ENCODE measurements at places on chromosomes 1 and 21. TPM values are rescaled to one million over a fixed set of nuclear protein-coding genes. Genes with fewer than 3 reads are reported as not detected.

The BSND gene
- 4.9 TPM for polyA plus RNA-seq

The SEC16B gene
- 3.2 TPM for polyA plus RNA-seq

- no peak for DNase-seq
Observed at GRCh38 chr21:41483973-41484372, 24.0 kb downstream of the TMPRSS2 start.

GRCh38 chr1:155086128-155086741 is 7.6 kb downstream of the EFNA3 start:
- no peak for DNase-seq

DNA sequence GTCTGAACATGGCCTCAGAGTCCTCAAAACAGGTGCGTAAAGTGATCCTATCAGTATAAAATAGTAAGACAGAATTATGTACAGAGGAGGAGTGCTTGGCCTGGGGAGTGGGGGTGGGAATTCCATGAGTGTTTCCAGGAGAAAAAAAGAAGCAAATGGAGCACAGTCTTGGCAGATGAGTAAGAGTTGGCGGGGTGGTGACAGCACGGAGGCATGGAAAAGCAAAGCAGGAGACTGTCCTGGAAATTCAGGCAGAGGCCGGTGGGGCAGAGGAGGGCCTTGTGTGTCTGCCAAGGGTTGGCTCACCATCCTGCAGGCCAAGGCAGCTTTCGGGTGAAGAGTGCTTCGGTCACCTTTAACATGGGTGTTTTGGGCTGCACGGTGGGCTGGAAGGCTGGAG is 63.4 kb downstream of the OPTC start:
- no peak for DNase-seq

DNA sequence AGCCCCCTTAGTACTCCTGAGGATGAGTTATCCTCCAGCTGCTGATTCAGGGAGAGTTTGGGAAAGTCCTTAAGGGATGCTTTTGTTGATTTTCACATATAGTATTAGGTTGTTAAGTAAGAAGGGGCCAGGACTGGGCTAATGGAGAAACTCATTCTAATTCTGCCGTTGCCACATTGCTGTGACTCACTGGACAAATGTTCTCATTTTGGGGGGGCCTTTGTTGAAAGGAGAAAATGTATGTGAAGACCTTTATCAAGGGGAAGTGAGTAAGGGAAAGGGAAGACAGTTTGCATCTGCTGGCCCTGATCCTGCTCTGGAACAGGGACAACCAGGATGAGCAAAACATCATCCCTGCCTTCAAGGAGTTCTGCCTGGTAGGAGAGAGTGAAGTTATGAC is 123.2 kb upstream of the FGGY start:
- no peak for DNase-seq

GRCh38 chr1:113761937-113762336 is 2.7 kb upstream of the PHTF1 start:
- no peak for DNase-seq

DNA sequence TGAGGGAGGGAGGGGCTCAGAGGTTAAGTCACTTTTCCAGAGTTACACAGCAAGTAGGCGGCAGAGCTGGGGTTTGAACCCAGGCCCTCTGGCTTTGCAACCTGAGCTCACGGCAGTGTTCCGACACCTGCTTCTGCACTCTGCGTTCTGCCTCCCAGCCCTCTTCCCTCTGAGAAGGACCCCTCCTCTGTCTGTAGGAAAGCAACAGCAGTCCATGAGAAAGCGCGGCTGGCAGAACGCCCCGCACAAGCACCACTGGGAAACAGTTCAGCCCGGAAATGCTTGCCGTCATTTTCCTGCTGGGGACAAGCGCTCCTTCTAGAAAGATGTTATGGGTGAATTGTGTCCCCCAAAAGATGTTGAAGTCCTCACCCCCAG is 241.1 kb downstream of the NPHP4 start:
- no peak for DNase-seq

GRCh38 chr1:184800876-184801275 is 46.2 kb upstream of the EDEM3 start:
- DNase-seq: no peak

- no peak for DNase-seq
Observed at GRCh38 chr1:5811419-5811818, 180.8 kb downstream of the NPHP4 start.

GRCh38 chr1:210132582-210132981 is 100.0 kb upstream of the SERTAD4 start:
- peak; percentile 7 for DNase-seq

- DNase-seq: no peak
Observed at GRCh38 chr1:22388671-22389450, 62.8 kb upstream of the ZBTB40 start.

- no peak for DNase-seq
Observed at GRCh38 chr1:22217811-22218460, 75.0 kb upstream of the WNT4 start.

The CLDN8 gene
- polyA plus RNA-seq: 42.1 TPM

DNA sequence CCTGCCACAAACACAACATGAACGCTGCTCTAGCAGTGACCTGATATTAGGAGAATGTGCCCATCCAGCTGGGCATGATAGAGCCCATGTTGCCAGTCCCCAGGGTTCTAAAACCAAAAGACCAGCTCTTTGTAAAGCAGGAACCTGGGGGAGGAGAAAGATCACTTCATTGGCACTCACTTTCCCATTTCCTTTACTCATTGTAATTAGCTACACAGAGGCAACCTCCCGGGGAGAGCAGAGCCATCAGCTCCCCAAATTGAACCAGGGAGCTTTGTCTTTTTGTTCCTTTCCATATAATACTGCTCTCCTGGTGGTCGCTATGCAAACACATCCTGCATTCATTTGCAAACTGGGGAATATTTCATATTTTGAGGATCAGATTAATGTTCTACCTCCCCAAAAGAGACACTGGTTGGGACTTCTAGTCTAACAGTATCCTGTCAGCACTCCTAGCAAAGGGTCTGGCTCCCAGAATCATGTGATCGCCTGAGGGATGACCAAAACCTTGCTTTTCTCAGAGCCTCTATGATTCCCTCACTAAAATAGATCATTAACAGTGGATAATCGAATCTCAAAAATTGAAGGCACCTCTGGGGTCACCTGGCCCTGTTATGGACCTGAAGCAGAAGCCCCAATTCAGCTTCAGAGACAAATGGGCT is 76.7 kb upstream of the CD1D start:
- DNase-seq: no peak

- no peak for DNase-seq
Observed at GRCh38 chr1:28512058-28512611, 6.3 kb downstream of the RCC1 start.

GRCh38 chr1:91731815-91732214 is 154.1 kb downstream of the TGFBR3 start:
- no peak for DNase-seq

The HIVEP3 gene
- 4.4 TPM for polyA plus RNA-seq

- no peak for DNase-seq
Observed at GRCh38 chr1:111559736-111560279, 56.4 kb upstream of the ADORA3 start.

DNA sequence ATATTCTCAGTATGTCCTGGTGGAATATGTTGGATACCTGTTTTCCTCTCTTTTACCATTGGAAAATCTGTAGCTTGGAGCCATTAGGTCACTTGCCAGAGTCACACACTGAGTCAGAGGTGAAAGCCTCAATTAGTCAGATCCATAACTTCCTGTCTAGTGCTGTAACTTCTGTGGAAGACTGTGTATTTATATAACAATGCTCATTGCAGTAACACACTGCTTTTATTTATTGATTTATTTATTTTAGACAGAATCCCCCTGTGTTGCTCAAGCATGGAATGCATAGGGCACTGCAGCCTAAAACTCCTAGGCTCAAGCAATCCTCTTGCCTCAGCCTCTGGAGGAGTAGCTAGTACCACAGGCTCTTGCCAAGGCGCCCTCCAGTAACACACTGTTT is 1.3 kb upstream of the DOCK7 start:
- DNase-seq: no peak

DNA sequence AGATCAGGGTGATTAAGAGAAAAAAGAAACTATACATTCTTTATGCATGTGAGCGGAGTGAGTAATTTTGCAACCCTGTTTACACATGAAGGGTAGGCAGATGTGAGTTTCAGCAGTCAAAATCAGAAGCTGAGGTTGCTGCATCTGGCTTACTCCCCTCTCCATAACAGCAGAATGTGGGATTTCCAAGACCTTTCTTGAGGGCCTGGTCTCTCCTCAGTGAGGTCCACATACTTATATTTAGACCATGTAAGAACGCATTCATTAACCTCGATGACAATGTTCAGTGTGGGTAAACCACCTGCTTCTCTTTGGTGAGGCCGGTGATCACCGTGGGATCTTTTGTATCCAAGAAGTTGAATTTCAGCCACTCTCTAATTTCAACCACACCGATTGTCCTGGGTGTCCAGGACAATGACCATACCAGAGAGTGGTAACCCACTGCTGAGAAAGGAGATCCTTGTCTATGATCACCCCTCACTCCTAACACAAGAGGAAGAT is 18.7 kb upstream of the RAP1A start:
- DNase-seq: no peak

GRCh38 chr1:210417881-210418280 is 89.2 kb downstream of the HHAT start:
- DNase-seq: no peak

GRCh38 chr1:73673971-73674370 is 524.0 kb downstream of the LRRIQ3 start:
- DNase-seq: no peak

GRCh38 chr1:117613249-117613968 is 7.6 kb downstream of the TENT5C start:
- no peak for DNase-seq

GRCh38 chr1:221727146-221728036 is 14.5 kb downstream of the DUSP10 start:
- DNase-seq: no peak

DNA sequence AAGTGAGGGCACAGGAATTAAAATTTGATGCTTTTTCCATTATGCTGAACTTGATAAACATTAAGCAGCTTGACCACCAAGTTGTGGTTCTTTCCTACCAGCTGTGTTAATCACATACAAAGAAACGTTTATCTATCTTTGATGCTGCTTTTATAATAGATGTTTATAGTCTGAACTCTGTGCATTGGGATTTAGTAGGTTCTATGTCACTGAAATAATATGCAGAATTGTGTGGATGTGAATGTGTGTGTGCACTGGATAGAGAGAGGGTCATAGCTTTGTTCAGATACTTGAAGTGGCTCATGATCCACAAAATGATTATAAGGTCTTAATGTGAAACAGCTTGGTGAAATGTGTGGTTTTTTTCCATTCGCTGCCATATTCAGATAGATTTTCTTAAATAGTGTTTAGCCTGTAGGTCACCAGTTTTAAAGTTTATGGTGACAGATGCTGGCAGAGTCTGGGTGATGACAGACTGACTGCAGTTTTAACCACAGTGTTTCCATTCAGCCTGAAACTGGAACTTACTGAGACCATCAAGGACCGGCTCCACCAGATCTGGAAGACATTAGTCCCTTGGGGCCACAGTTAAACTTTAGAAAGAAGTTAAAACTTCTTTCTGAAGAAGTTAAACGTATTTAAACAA is 10.2 kb downstream of the DDI2 start:
- no peak for DNase-seq

DNA sequence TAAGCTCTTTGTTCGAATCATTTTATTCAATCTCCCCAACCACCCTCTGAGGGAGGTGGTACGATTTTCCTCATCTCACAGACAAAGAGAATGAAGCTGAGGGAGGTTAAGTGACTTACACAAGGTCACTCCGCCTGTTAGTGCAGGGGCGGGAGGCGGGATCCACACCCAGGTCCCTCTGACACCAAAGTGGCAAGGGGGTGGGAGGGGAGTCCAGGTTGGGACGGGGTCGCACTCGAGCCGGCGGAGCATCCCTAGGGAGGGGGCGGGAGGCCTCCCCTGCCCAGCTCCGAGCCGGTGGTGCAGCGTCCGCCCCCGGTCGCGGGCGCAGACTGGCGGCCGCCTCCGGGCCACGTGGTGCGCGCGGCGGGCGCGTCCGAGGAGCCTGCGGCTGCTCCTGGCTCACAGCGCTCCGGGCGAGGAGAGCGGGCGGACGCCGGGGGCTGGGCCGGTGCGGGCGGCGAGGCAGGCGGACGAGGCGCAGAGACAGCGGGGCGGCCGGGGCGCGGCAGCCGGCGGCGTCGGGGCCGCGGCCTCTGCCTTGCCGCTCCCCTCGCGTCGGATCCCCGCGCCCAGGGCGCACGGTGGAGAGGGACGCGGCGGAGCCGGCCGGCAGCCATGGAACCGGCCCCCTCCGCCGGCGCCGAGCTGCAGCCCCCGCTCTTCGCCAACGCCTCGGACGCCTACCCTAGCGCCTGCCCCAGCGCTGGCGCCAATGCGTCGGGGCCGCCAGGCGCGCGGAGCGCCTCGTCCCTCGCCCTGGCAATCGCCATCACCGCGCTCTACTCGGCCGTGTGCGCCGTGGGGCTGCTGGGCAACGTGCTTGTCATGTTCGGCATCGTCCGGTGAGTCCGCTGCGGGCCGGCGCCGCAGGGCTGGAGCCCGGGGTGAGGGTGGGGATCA is at the start of gene OPRD1:
Gene OPRD1 (plus strand): TSS at position 405 of the 903 bp plus-strand sequence. CDS start 214 bp downstream, at position 619.
- no peak for DNase-seq

DNA sequence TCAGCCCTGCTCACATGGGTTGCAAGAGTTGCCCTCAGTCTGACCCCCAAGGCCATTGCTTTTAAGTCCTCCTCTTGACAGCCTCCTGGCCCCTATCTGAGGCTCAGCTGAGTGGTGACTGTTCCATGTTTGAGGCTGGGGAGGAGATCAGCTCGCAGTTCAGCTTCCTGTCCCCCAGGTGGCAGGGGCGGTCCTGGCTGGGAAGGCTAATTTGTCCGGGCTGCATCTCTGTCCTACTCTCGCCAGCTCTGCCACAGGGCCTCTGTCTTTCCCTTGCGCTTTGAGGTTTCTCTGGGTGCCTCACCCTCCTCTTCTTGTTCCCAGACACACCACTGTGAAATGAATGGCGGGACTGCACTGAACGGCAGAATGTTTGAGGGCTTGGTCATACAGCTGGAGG is 157.3 kb downstream of the KCNJ6 start:
- DNase-seq: no peak

DNA sequence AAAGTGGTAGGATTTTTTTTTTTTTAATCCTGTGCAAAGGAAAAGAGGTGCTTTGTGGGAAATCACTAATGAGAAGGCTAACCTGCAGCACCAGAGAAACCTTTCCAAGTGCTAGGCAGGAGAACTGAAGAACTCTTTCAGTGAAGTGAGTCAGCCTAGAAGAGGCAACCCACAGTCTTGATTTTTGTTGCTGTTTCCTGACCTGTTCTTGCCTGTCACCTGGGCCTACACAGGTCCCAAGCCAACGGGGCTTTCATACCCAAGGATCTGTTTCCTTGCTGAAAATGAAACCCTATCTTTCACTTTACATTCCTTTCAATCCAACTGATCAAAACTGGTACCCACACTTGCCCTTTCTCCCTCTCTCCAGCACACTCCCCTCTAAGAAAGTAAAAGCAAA is 7.1 kb upstream of the IKBKE start:
- DNase-seq: no peak

The CD244 gene
- polyA plus RNA-seq: 0.11 TPM

DNA sequence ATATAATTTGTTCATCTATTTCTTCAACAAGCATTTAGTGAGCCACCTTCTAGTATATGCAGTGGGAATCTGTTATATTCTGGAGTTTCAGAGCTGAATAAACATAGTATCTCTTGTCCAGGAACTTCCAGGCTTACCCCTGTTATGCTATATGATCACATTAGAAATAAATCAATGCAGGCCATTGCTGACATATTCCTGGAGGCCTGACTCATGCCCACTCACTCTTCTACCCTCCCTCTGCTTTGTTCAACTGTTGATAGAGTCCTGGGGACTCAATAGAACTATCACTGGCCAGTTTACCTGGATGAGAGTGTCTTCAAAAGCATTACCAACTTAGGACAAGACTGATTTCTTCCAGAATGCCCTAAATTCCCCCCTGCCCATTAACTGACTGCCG is 29.3 kb upstream of the SRSF10 start:
- DNase-seq: no peak

Data from left renal cortex interstitium (tissue), 4 donors.